Putamen (tissue), 1 donor: ENCODE measurements at places on chromosomes 1 and 21.

- DNase-seq, result no peak
Observed at GRCh38 chr21:43194303-43195120, 25.7 kb downstream of the CRYAA start.

DNA sequence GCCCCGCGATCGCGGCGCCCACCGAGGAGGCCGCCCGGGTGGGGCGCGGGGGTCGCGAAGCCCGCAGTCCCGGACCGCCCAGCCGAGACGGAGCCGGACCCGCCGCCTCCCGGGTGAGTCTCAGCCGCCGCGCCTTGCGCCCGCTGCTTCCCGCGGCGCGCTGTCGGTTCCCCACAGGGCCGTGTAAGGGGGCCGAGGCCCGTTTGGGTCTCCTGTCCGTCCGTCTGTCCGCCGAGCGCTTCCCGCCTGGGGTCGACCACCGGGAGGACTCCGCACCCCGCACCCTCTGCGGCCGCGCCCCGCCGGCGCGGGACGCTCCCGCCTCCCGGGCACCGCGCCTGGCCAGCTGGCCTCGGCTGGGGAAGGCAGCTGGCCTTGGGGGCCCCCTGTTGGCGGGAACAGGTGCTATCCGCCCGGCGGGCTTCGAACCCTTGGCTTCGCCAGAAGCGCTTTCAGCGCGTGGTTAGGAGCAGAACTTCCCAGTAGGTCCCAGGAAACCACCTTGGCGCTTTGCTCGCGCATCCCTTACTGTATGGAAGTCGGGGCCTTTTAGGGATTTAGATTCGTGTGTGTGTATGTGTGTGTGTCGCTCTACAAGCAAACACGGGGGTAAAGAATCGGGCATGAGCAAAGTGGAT, 414 bp downstream of the TMEM51 start:
- no peak for DNase-seq

DNA sequence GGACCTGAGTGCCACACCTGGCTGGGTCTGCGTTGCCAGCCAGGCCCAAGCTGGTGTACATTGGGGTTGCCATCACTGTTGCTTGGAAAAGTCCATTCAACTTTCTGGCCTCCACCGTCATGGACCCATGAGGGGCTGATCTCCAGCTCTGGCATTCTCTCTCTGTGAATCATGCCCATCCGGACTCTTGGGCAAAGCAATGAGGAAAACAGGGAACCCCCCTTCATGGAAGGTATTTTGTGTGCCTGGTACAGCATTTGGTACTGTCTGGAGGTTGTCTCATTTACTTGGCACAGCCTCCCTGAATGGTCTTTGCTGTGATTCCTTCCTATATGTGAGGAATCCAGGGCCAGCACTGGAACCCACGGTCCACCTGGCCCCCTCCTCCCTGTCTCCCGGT, 99.4 kb downstream of the FOXD2 start:
- no peak for DNase-seq

DNA sequence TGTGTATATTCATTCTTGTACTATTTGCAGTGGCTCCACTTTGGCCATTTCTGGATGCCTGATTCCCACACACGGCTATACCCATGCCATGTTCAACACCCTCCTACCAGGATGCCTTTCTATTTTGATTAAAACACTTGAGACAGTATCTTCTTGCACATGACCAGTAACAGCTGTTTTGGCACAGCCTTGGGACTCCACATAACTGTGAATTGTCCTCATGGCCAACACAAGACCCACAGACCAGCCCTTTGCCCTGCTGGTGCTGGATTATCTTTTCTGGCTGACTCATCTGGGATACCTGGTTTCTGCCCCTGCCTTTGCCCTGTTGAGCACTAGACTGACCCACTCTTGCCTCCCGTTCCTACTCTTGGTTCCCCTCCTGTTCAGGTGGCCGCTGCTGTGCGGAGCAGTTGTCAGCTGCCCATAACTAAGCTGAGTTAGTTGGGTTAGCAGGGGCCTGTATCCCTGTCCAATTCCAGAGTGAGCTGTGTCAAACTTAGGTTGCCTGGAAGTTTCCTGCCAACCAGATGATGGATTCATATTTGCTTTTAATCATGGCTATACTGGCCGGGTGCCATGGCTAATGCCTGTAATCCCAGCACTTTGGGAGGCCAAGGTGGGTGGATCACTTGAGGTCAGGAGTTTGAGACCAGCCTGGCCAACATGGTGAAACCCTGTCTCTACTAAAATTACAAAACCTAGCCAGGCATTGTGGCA, 10.8 kb upstream of the EYA3 start:
- DNase-seq, result no peak

- DNase-seq, result no peak
Observed at GRCh38 chr1:31624309-31624708, 6.8 kb downstream of the HCRTR1 start.

DNA sequence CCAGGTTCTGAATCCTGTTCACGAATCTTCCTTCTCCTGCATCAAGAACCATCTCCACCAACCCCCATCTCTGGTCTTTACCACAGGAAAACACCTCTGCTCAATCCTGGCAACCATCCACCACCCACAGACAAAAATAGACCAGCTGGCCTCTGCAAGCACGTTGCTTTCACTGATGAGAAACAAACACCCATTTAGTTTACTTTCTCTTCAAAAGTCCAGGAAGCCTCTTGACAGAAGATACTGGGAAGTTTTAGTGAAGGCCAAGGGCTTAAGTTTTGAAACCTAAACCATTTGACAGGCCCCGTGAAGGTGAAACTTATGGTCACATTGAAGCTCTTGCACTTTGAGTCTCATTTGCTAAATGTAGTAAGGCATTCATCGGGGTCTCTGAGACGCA, 122.6 kb upstream of the PPP2R5A start:
- no peak for DNase-seq

- DNase-seq, result no peak
Observed at GRCh38 chr21:39047046-39047445, 136.2 kb downstream of the PSMG1 start.

GRCh38 chr1:212622906-212623305, 14.3 kb downstream of the ATF3 start:
- no peak for DNase-seq

- DNase-seq, result peak; percentile 5
Observed at GRCh38 chr1:117735045-117735992, 129.5 kb downstream of the TENT5C start.

- peak; percentile 8 for DNase-seq
Observed at GRCh38 chr1:233364695-233365539, 37.4 kb downstream of the MAP3K21 start.

- DNase-seq, result no peak
Observed at GRCh38 chr1:18649693-18650370, 19.2 kb downstream of the PAX7 start.

GRCh38 chr1:219534991-219535390, 77.9 kb downstream of the ZC3H11B start:
- no peak for DNase-seq

- DNase-seq, result no peak
Observed at GRCh38 chr1:57894315-57894714, 470.5 kb upstream of the DAB1 start.

DNA sequence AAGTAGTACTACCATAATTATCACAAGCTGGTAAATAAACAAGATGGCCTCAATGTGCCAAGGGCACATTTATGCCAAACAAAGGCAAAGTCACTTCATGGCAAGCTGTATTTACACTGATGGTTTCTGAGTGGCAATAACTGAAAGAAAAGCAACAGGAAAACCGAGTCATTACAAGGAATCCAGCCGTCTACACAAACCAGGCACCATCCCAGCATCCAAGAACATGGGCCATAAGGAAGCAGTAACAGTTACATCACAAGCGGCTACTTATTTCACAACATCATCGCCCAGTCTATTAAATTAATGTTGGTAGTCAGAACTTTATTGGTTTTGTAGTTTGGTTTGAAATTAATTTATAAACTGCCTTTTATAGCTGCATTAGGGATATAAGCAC, 214.2 kb downstream of the RERE start:
- DNase-seq, result no peak

- DNase-seq, result peak; percentile 67
Observed at GRCh38 chr1:161706482-161707347, at the start of gene FCRLA. Gene FCRLA (plus strand): TSS chr1:161707229. CDS start chr1:161707265, 36 bp downstream.

GRCh38 chr1:61604261-61604660, 120.7 kb downstream of the TM2D1 start:
- no peak for DNase-seq

GRCh38 chr1:205664399-205665017, 15.8 kb downstream of the SLC45A3 start:
- DNase-seq, result no peak

DNA sequence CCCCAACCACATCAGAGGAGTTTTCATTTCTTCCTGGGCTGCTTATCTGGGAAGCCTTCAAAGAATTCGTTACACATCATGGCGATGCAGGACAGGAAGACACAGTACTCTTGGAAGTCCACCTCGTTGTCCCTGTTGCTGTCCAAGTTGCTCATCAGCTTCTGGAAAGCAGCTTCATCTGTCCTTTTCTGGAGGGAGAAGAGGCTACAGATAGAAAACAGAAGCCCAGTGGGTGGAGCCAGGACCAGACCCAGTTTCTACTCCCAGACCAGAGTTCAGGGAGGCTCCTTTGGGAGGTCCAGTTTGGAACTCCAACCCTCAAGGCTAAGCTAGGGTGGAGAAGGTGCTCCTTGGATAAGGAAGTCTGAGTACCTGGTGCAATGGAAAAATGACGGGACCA, 1.9 kb downstream of the S100A4 start:
- DNase-seq, result no peak
